ENCODE measurements at places on chromosomes 12 and 14.

GRCh38 chr14:105283028-105283427, 17.8 kb downstream of the BRF1 start:
- no peak for DNase-seq

GRCh38 chr12:64192644-64193444, 29.3 kb downstream of the KICS2 start:
- no peak for DNase-seq

- DNase-seq: no peak
Observed at GRCh38 chr12:101954676-101955075, 77.3 kb downstream of the DRAM1 start.

GRCh38 chr12:52356762-52357580, 10.3 kb downstream of the KRT85 start:
- no peak for DNase-seq

Measured in posterior cingulate gyrus (tissue), 11 donors.